Activated CD8-positive, alpha-beta memory T cell treated with anti-CD3 and anti-CD28 coated beads for 48 hours (primary cell): ENCODE measurements at places on chromosomes 6 and 20.

- DNase-seq, result peak; percentile 70
Measured at GRCh38 chr6:128520436-128521281, at the start of gene PTPRK. TSS of gene PTPRK (minus strand) at chr6:128520599. CDS start at chr6:128520358, 241 bp downstream.

GRCh38 chr6:811831-812230 is 118.9 kb upstream of the EXOC2 start:
- no peak for DNase-seq

DNA sequence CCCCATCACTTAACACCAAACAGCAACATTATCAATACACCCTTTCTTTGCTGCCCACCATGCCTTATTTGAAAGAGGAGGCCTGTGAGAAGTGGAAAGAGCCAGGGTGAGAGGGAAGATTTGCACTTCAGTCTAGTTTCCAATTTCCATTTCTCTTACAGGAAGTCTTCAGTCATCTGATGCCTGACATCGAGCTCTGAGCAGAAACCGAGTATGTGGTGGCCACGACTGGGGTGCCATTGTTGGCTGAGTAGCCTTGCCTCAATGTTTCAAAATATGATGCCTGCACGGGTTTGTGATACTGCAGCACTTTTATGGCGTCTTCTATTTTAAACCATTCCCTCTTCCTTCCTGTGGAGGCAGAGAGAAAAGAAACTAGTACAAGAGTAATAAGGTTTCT is 39.8 kb upstream of the SMIM29 start:
- no peak for DNase-seq

GRCh38 chr20:11375966-11376365 is 541.7 kb upstream of the BTBD3 start:
- DNase-seq, result no peak

DNA sequence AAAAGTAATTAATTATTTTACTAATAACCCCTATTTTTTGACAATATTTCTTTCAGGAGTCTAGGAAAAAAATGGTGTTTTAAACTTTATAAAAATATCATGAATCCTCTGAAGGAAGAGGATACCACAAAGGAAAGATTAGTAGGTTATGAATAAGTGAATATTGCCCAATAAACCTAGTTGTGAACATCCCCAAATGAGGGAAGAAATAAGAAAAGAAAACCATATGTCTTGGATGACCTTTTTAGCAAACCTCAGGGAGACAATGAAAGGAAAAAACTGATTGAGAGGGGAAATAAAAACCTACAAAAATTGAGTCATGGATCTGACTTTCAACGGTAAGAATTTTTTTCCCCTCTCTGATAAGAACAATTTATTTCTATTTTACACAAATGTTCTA is 34.4 kb downstream of the TENT5A start:
- no peak for DNase-seq

GRCh38 chr6:44415873-44416502 is 28.5 kb downstream of the CDC5L start:
- DNase-seq, result no peak

DNA sequence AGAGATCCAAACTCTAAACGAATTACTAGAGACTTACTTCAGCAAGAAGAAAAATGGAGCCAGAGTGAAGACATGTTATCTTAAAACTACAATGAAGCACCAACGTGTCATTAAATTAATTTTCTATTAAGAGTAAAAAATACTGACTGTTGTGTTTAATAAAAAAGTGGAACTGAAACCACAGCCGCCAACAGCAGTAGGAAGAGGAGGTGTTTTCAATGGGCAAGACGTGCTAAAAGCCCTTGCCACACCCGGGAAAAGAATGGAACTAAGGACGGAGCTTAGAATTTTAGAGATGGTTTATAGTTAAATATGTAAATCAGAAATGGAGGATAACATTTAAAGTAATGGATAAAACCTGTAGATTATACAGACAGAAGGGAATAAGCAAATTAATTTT is 608.7 kb downstream of the TFAP2A start:
- no peak for DNase-seq

GRCh38 chr6:3328796-3329195 is 70.0 kb downstream of the PSMG4 start:
- no peak for DNase-seq

GRCh38 chr6:2891768-2892170 is 11.3 kb downstream of the SERPINB9 start:
- no peak for DNase-seq
